ENCODE measurements at places on chromosomes 11 and 22.

DNA sequence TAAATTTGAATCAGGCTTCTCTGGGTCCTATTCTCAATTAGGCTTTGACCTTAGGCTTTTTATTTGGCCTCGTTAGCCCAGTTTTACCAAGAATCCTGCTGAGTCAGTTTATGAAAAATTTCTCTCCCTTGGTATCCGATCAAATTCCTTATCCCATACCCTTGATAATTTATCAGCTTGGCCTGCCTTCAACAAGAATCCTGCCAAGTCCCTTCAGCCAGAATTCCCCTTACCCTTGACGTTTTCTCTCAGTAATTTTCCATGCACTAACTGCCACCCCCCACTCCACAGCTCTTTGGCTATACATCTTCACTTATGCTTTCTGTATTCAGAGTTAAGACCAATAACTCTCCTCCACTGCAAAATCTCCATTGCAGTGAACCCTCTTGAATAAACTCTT lies 811.0 kb upstream of the CCDC90B start:
- DNase-seq, result no peak

GRCh38 chr22:49431551-49431950 lies 396.1 kb downstream of the BRD1 start:
- no peak for DNase-seq

DNA sequence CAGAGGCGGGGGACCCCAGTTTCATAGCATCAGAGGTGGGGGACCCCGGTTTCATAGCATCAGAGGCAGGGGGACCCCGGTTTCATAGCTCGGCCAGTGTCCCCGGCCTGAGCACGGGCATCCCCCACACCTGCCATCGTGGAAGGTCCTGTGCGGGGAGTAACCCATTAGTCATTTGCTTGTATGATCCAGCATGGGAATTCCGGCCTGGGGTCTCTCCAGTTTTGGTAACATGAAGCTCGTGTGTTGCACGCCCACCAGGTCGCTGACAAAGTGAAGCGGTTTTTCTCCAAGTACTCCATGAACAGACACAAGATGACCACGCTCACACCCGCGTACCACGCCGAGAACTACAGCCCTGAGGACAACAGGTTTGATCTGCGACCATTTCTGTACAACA lies 29.0 kb upstream of the KRTAP5-7 start:
- no peak for DNase-seq

DNA sequence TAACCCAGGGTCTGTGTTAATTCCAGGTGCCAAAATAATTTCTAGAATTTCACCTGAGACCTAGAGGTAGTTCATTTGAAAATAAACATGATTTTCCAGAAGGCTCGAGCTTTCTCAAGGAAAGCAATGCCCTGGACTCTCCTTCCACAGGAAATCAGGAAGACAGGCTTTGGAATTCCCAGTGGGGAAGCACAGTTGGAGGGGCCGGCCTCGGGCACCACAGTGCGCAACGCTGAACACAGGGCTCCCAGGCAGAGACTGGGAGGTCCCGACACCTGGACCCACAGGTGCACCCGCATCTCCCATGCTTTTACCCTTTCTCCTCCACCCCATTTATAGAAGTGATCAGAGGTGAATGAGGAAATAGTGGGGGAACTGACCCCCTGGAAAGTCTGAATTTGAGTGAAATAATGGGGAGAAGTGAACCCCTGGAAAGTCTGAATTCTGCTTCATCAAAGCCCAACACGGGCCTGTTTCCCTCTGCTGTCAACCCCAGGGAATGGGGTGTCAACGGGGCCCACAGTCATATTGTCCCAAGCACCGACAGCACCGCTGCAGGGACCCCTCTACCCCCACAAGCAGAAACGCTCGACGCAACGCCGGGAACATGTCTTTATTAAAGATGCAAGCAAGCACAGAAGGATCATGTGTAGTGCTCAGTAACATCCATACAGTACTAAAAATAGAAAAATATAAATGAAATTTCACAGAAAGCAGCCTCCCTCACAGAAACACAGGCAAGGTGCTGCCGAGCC lies 12.0 kb upstream of the EFCAB6 start:
- no peak for DNase-seq

GRCh38 chr22:21585389-21585788 lies 17.9 kb downstream of the UBE2L3 start:
- DNase-seq, result no peak

GRCh38 chr11:32108576-32108975 lies 17.7 kb downstream of the RCN1 start:
- DNase-seq, result no peak

- no peak for DNase-seq
Observed at GRCh38 chr22:29621761-29622526, 18.5 kb downstream of the NF2 start.

- DNase-seq, result no peak
Observed at GRCh38 chr11:13889552-13890249, 72.8 kb upstream of the SPON1 start.

DNA sequence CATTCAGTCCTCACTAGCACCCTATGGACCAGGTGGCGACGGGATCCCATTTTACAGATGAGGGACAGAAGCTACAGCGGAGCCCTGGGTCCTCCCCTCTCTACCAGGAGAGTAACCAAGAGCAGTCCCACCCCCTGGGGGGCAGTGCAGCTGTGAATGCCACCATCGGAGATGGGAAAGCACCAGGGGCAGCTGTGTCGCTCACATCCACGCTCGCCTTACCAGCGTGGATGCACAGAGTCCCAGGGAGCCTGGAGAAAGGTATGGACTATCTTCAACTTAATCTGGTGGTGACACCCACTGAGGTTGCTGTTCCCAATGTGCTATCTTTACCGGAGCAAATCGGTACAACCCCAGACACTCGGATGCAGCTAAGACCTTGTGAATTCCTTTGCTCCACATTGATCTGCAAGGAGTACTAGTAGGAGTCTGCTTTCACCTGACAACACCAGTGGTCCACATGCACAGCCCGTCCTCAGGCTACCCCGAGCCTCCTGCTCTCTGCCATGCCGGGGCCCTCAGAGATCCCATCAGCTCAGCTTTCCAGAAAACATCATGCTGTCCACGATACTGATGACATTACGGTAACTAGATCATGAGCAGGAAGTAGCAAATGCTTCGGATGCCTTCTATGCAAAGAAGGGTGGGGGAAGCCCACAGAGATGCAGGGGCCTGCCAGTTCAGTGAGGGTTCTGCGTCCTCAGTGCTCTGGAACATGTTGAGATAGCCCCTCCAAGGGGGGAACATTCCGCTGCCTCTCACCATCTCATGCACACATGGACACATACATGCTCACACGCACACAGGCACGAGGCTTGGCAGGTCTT lies 126.0 kb downstream of the CTTN start:
- DNase-seq, result no peak

- DNase-seq, result no peak
Observed at GRCh38 chr11:14644226-14645014, 816 bp downstream of the PDE3B start.

- DNase-seq, result no peak
Observed at GRCh38 chr11:72617080-72617762, 57.0 kb downstream of the PDE2A start.

DNA sequence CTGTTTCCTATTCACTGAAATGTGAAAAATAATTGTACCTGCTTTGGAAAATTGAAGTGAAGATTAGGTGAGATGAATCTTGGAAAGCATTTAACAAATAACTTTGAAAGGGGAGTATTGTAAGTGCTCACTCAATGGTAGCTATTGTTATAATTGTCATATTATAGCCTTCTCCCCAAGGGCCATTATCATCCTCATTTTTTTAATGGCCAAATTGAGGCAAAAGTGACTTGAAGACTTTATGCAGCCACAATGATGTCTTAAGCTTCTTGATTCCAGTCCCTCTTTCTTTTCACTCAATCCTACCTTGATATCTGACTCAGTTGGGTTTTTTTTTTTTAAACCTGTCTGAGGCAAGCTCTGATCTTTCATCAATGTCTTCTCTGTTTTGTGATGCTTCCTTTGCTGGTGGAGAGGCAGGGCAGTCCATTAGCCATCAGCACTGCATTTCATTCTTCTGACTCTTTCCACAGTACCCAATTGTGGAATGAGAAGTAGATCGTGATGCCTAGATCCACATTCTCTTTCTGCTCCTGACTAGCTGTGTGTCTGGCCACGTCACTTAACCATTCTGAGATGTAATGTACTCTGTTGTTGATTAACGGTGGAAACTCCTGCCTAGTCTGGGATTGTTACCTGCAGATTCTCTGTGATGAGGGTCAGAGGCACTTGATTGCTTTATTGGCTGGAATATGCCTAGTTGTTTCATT lies 101.4 kb downstream of the DBX1 start:
- DNase-seq, result no peak

DNA sequence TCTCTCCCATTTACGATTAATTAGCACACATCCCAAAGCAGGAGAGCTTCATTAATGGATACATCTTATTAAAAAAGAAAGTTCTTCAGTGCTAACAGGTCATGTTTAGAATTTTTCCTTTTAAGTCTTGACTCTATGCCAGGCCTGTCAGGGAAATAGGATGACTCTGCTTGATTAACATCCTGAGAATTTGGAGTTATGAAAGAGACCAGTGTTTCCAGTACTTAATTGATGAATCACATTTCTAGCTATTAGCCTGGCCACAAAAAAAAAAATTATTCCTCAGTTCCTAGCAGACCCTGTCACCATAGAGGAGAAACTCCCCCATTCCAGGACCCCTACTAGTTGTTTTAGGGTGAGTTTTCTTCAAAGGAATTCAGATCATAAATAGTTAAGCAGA lies 23.6 kb upstream of the ME3 start:
- no peak for DNase-seq

DNA sequence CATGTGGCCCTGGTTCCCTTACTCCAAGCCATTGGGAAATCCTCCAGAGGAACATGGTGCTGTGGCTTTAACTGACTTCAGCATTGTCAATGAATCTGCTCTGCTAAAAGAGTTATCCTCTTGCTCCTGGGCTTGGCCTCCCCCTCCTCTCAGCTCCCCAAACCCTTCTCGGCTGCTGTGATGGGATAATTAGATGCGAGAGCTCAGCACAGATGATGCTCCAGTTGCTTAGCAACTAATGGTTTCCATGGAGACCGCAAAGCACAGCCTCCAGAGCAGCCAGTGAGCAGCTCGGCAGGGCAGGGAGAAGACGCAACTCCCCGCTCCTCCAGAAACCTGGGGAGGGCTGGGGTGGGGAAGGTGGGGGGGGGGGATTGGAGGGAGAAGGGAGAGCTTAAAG lies 2.8 kb upstream of the UPK2 start:
- DNase-seq, result no peak

DNA sequence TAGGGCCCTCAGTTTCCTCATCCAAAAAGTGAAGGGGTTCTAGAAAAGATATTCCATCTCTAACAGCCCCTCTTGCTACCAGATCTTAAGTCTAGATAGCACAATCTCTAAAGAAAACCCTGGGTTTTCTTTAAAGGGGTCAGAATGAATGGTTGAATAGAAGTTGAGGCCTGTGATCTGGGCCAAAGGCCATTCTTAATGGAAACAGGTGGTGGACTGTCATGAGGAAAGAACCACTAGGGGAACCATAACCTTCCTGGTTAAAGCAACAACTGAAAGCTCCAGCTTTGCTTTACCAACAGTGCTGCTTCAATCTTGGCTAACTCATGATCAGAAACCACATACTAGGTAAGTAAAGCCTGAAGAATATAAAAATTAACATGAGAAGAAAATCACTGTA lies 1.8 kb downstream of the CELF1 start:
- no peak for DNase-seq

DNA sequence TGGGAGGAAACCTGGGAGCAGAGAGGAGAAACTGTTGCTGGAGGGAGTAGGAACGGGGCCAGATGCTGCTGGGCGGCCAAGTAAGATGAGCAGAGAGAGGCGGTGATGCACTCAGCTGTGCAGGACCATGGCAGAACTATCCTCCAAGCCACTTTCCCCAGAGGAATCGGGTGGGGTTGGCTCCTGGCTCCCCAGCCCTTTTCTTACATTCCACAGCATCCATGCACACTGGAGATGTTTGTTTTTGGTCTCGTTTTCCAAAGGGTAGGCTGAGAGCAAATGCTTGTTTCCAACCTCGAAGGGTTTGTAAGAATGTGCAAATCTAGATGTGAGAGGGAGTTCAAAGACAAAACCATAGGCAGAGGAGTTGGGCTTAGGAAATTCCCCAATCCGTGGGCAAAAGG lies 73.2 kb downstream of the DBX1 start:
- DNase-seq, result no peak

GRCh38 chr11:61139387-61139786 lies 21.8 kb downstream of the VPS37C start:
- DNase-seq, result no peak

- no peak for DNase-seq
Observed at GRCh38 chr11:72079819-72080325, 470 bp downstream of the NUMA1 start.

DNA sequence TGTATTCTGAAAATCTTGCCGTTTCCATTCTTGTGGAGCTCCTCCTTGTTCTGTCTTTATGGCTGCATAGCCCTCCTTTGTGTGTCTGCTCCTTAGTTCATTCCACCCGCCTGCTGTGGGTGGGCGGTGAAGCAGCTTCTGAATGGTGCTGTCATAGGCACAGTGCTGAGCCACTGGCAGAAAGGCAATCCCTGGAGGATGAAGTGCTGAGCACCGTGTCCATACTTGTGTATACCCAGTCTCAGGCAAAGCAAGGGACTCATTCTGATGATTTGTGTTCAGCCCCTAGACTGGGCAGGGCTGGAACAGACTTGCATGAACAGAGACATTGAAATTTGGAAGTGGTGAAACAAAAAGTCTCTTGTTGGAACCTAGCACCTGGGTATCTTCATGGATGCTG lies 134.9 kb downstream of the MYO18B start:
- DNase-seq, result no peak

- no peak for DNase-seq
Observed at GRCh38 chr22:48559647-48560388, 1267.9 kb downstream of the BRD1 start.

- no peak for DNase-seq
Observed at GRCh38 chr22:26744892-26745808, 87.8 kb downstream of the MIAT start.

DNA sequence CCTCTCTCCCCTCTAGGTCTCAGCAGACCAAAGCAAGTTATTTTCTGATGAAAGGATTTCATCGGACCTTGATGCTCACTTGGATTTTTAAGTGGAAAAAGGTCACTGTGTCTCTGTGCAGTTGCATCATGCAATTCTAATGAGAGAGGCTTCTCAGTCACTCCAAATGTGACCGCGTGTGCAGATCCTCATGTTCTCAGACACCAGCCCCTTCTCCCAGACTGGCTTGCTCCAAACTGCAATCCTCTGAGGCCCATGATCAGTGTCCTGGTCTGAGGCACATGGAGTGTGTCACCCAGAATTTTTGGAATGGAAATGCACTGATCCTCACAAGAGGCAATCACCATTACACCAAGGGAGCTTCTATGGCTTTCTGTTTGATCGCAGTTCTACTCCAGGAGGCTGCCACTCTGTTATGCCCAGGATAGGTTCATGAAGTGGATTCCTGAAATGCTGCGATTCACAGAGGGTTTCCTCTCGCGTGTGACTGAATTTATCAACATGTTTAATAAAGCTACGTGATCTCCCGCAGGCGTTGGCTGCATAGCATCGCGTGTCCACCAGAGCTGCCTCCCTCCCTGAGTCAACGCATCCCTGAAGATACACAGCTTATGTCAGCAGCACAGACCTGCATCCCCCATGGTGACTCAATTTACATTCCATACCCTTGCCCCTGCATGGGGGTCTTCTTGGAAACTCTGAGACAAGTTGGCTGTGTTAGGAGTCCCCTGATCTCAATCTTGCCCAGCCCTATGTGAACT lies 544.6 kb upstream of the B3GAT1 start:
- no peak for DNase-seq
